Thymus (tissue), 14 donors: ENCODE measurements at places on chromosomes 3 and 15.

- no peak for DNase-seq
These were observed 12.1 kb upstream of the UBE2Q2 start for GRCh38 chr15:75830910-75831805.

- DNase-seq = peak; percentile 1
These were observed 288.2 kb downstream of the BCHE start for GRCh38 chr3:165549037-165549436.

DNA sequence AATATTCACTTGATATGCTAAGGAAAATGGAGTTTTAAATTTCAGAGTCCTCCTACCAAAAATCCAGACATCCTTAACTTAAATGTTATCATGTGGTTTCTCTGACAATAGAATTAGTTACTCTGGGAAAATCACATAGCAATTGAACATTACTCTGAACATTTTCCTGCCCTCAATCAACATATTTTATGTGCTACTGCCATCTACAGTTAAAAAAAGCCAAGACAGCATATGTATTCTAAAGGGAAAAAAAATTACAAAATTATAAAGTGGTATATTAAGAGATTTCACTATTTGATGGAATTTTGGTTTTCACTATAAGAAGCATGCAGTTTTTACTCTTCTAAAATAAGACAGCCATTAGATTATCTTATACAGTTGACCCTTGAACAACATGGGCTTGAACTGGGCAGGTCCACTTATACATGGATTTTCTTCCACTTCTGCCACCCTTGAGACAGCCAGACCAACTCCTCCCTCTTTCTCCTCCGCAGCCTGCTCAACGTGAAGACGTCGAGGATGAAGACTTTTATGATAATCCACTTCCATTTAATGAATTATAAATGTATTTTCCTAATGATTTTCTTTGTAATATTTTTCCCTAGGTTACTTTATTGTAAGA is 122.3 kb downstream of the ATP1B3 start:
- peak; percentile 42 for DNase-seq

DNA sequence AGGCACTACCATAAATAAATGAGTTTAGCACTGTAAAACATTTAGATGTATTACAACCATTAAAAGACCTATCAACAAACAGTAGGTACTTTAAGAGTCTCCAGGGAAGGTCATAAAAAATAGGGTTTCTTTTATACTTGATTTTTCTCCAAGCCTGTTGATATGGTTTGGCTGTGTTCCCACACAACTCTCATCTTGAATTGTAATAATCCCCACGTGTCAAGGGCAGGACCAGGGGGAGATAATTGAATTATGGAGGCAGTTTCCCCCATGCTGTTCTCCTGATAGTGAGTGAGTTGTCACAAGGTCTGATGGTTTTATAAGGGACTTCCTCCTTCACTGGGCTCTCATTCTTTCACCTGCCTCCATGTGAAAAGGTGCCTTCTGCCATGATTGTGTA is 468.9 kb upstream of the UBE2E2 start:
- DNase-seq = no peak

DNA sequence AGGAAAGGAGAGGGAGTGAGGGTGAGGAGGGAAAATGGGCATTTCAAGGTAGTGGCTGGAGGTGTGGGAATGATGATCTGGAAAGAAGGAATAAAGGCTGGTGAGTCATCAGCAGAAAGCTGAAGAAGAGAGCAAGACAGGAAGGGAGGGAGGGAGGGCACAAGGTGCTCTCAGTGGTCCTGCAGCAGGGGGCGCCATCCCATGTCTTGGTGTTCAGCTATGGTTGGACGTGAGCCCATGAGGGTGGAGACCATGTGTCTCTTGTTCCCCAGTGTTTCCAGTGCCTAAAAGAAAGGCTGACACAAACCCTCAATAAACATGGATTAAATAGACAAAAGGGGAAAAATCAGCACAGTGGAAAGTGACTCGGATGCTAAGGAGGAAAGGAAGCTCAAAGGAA is 228.5 kb downstream of the NTRK3 start:
- no peak for DNase-seq

GRCh38 chr3:38782148-38782547 is 33.9 kb downstream of the SCN10A start:
- no peak for DNase-seq

DNA sequence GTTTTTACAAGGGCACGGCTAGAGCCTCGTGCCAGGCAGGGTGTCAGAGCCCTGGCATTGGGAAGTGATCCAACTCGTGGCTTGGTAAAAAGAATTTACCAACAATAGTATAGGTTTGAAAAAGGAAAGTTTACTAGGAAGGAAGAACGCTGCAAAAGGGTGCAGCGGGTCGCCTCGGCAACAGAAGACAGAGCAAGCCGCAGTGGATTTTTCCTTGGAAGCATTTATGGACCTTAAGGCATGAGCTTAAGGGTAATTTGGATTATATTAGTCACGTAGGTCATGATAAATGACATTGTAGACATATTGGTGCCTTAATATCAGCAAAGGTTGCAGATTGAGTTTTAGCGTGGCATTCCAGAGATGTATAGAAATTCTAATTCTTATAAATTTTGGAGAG is 163.4 kb upstream of the PPP2R3A start:
- no peak for DNase-seq

- no peak for DNase-seq
These were observed 15.0 kb upstream of the CCDC174 start for GRCh38 chr3:14636496-14637087.

GRCh38 chr15:64544450-64544849 is 84.1 kb downstream of the ZNF609 start:
- no peak for DNase-seq

- DNase-seq = no peak
These were observed 21.3 kb downstream of the MME start for GRCh38 chr3:155101398-155101797.

- no peak for DNase-seq
These were observed 709.4 kb downstream of the SQOR start for GRCh38 chr15:46344115-46344724.

GRCh38 chr3:70097084-70097483 is 97.6 kb downstream of the SAMMSON start:
- DNase-seq = no peak

GRCh38 chr3:172066880-172067796 is 27.8 kb downstream of the FNDC3B start:
- DNase-seq = no peak

DNA sequence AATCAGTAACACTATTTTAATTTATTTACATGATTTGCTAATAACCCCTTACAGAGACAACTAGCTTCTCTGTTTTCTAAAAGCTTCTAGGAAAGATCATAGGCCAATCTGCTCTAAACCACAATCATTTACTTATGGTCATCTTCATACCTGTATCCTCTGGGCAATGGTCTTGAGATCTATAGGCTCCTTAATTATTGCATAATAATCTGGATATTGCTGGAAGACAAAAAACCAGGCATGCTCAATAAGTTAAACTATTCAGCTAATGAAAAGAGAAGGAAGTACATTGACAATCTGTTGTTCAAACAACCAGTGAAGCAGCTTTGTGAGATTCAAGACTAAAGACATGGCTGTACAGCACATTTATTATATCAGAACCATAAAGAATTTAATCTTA is 34.1 kb downstream of the PBRM1 start:
- no peak for DNase-seq

- peak; percentile 81 for DNase-seq
These were observed 16.2 kb upstream of the XIRP1 start for GRCh38 chr3:39208463-39209055.

GRCh38 chr15:45796433-45796832 is 161.6 kb downstream of the SQOR start:
- DNase-seq = no peak

- no peak for DNase-seq
These were observed 4.0 kb downstream of the VILL start for GRCh38 chr3:37994639-37994972.

DNA sequence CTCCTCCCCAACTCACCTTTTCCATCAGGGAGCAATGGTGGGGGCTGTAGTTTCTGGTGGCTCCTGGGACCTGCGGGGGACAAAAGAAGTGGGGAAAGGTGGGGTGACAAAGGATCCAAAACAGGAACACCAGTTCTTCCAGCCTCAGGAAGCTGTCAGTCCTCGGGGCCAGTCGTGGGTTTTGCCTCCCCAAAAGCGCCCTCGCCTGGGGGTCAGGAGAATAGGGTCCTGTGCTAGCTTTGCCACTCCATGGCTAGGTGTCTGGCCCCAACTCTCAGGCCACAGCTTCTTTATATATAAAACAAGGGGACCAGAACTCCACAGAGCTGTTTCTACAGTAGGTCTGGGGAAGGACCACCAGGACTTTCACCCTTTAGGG is 4.0 kb downstream of the CCDC9B start:
- no peak for DNase-seq

DNA sequence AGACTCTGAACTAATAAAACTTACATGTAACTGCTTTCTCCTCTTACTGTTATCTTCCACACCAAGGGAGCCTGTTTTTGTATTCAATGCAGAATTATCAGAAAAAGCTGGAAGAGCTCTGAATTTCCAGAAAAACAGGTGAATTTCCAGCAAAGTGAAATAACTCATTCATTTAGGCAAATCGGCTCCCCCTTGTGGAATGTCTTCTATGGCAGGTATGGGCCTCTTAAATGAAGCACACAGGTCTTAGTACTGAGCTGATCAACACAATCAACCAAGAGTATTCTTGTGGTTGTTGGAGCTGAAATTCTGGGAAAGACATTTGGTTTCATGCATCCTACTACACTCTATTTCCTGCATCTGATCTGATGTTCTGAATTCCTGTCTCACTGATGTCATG is 31.0 kb upstream of the PTPRG start:
- no peak for DNase-seq

DNA sequence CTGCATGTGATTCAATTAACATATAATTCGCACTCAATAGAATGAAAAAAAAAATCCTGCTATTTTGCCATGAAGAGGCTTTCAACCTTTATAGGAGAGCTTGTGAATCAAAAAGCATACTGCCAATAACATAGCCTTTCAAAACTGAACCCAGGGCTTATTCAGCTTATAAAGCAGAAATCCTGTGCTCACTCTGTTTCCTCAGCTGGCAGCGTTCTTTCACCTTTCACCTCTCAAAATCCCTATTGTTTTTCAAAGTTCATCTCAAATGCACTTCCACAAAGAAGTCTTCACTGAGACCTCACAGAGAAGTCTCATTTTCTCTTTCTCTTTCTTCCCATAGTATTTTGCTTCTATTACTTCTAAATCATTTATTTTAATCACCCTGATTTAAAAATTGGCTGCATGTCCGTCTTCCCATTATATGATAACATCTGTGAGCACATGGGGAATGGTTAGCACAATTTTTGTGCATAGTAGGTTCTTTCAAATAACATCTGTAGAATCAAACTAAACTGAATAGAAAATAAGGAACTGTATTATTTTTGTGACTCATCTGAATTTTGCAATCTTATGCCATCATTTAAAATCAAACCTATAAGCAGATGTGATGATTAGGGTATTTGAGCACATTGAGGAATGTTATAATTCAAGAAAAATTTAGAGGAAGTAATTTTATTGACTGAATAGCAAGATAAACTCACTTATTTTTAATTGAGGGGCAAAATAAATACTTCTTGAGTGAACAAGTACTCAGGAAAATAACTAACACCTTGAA is 373.4 kb downstream of the NLGN1 start:
- DNase-seq = no peak

DNA sequence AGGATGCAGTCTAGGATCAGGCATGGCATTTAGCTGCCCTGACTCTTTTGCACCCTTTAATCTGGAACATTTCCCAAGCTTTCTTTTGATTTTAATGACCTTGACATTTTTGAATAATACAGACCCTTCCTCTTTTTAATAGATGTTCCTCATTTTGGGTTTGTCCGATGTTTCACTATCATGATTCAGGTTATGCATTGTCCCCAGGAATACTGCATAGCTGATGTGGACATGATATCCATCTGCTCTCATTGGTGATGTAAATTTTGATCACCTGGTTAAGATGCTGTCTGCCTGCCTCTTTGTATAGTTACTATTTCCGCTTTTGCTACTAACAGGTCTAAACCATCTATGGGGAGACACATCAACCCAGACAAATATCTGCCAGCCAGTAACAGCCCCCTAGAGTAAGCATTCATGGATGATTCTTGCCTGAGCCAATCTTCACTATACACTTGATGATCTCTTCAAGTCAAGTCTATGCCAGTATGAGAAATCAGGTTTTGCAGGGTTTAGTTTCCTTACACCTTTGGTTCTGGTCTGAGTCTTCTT is 50.6 kb upstream of the ULK4 start:
- no peak for DNase-seq

- DNase-seq = no peak
These were observed 42.1 kb downstream of the IQCH start for GRCh38 chr15:67296684-67297083.

DNA sequence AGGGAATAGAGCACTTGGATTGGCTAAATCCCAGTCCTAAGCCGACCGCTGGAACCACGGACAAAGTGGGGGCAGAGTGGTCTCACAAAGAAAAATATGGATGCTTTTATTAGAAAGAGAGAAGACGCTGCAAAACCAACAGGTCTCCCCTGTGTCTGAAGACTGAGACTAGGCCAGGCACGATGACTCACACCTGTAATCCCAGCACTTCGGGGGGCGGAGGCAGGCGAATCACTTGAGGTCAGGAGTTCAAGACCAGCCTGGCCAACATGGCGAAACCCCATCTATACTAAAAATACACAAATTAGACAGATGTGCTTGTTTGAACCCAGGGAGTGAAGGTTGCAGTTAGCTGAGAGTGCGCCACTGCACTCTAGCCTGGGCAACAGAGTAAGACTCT is 61.8 kb downstream of the ZDHHC19 start:
- no peak for DNase-seq

GRCh38 chr15:57948351-57949289 is 116.9 kb downstream of the ALDH1A2 start:
- no peak for DNase-seq

DNA sequence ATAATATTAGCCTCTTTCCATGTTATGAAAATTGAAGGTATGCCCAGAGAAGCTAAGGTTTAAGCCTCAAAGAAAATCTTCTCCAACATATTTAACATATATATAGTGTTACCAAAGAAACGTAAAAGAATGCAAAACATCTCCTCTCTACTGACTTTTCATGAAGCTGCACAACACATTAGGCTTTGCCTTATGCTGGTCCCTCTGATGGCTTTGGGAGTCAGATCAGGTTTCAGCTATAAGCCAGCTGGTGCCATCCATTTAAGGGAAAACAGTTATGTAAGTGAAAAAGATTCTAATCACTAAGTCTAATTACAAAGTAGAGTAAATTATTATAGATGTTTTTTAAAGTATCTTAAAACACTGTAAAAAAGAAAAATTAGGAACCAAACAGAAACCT is 410.5 kb downstream of the LSAMP start:
- DNase-seq = no peak

DNA sequence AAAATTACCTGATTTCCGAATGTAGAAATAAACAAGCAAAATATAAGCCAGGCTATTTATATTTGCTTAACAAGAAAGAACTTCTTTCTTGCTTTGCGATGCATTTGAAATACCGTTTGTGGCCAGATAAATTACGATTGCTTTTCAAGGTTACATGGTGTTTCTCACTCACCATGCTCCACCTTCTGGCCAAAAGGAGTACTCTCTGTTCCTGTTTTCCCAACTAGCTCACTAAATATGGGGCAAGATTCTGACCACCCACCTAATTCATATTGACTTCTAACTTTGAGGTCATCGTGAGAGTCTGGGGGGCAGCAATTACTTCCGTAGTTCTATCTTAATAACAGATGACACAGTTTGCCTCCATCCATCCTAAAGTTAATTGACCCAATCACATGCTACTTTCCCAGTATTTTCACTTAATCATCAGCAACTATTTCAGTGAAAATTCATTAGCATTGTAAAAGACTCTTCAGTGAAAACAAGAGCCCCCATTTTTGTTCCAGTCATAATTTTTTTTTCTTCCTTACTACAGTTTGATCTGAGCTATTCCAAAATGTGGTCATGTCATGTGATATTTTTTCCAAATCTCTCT is 25.9 kb downstream of the ACP3 start:
- DNase-seq = peak; percentile 50
